ENCODE measurements at places on chromosomes 12 and 14.

- no peak for DNase-seq
Observed at GRCh38 chr14:28774764-28775735, 8.5 kb downstream of the FOXG1 start.

- peak; percentile 29 for DNase-seq
Observed at GRCh38 chr12:109385339-109386058, 37.8 kb downstream of the MYO1H start.

DNA sequence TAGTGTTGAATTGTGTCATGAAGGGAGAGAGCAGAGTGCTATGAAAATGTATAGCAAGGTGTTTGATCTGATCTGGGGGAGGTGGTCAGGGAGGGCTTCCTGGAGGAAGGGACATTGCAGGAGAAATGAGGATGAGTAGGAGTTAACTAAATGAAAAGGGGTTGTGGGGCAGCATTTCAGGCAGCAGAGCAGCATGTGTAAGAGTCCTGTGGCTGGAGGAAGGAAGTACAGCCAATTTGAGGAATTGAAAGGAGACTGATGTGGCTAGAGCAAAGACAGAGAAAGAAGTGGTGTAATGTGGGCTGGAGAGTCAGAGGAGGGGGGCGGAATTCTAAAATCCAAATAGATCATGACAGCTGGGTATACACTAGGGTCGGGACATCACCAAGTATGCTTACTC is 20.5 kb downstream of the NPC2 start:
- DNase-seq: peak; percentile 84

DNA sequence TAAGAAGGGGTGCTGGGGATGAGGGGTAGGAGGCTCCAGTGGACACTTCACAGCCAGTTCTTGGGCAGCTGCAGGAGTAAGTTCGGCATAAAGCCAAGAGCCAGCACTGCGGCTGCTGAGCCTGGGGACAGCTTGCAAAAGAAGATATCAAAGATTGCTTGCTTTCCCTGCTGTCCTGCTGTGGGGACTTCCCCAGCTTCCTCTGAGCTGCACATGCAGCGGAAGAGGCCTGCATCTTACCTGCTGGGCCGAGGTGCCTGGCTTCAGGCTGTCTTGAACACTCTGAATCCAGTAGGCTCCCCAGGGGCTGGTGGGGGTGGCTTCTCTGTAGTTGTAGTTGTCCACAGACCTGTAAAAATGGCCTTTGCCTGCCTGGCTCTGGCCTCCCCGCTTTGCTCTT is 1.3 kb downstream of the CHGA start:
- no peak for DNase-seq

DNA sequence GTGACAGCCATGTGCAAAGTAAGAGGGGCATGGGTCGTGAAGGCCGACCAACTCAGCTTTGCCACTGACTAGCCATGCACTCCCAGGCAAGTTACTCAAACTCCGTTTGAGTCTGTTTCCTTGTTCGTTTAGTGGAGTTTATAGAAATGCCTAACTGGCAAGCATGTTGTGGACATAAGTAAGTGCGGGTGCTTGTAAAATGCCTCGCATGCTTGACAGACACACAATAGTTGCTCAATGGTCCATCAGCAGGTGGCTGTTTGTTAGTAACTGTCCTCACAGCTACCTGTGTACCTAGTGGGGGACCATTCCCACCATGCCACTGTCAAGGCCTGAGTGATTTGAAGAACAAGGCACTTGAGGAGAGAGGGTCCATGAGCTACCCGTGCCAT is 338.3 kb downstream of the DPF3 start:
- DNase-seq: no peak

DNA sequence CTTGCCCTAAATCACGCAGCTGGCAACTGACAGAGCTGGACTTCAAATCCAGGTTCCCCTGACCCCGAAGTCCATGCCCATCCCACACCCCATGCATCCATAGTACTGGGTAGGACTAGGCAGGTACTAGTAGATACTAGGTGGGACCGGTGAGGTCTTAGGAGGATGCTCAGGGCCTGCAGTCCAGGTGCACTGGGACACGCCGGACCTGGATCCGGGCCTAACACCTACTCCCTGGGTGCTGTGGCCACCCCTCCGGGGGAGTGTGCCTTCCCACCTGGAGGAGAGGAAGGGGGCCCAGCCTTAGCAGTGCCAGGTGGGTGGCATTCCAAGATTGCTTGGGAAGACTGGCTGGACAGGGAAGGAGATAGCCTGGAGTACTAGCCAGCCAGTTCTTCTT is 64.8 kb downstream of the CACNA1C start:
- no peak for DNase-seq

GRCh38 chr12:76945867-76946266 is 67.0 kb upstream of the CSRP2 start:
- DNase-seq: no peak

- DNase-seq: peak; percentile 87
Observed at GRCh38 chr12:106910202-106910601, 45.5 kb upstream of the TMEM263 start.

DNA sequence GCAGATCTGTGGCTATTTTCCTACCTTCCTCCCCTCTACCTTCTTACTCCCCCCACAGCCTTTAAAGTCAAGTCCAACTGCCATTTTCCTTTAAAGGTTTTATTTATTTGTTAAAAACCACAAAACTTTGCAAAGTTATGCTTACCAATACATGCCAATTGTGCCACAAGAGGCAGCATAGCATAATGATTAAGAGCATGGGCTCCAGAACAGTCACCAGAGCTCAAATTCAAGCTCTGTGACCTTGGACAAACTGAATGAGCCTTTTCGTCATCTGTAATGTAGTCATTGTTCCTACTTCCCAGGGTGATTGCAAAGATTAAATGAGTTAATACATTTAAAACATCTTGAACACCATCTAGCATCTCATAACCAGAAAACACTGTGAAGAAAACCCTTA is 13.0 kb upstream of the FMNL3 start:
- no peak for DNase-seq

DNA sequence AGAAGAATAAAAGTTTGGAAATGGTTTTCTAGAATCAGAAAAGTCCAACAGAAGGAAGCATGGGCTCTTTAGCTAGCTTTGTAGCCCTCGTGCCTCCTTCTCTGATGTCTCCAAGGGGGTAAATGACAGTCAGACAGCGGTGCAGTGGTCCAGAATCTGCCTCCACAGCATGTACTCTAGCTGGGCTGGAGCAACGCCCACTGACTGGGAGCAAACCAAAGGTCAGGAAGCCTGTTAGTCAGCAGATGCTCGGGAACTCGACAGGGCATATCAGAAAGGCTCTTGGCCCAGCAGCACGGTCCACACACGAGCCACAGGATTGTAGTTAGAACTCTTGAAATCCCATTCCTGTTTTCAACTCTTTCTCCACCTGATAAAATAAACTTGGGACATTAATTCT is 164.3 kb downstream of the GRIN2B start:
- no peak for DNase-seq

GRCh38 chr12:43310596-43310995 is 241.4 kb downstream of the ADAMTS20 start:
- no peak for DNase-seq

DNA sequence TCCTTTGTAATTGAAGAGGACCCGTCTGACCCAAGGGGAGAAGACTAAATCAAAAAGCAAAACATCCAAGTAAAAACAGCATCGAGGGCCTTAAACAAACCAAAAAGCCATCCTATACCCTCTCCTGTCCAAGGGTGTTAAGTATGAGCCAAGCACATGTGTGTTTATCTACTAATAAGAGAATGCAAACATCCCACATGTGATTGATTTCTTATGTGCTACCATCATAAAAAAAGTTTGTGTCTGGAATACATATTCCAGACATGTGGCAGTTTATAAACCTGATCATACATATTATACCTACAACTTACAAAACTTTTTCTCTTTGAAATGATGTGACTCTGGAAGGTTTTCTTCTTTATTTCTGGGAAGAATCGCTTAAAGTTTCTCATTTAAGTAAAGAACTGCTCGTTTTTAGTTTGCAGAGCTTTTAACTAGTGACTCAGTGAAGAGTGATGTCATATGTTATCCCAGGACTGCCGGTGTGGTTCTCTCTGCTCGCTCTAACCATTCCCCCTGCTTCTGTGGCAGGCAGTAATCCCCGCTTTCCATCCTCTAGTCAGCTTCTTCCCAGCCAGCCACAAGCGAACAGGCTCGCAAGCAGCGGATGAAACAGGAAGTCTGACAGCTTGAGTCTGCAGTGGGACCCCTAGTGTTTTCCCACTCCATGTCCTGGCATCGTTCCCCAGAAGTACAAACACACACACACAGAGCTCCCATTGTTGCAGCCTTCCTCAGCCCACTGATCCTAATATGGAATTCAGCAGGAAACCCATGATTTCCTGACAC is 431 bp upstream of the RHOJ start:
- no peak for DNase-seq

DNA sequence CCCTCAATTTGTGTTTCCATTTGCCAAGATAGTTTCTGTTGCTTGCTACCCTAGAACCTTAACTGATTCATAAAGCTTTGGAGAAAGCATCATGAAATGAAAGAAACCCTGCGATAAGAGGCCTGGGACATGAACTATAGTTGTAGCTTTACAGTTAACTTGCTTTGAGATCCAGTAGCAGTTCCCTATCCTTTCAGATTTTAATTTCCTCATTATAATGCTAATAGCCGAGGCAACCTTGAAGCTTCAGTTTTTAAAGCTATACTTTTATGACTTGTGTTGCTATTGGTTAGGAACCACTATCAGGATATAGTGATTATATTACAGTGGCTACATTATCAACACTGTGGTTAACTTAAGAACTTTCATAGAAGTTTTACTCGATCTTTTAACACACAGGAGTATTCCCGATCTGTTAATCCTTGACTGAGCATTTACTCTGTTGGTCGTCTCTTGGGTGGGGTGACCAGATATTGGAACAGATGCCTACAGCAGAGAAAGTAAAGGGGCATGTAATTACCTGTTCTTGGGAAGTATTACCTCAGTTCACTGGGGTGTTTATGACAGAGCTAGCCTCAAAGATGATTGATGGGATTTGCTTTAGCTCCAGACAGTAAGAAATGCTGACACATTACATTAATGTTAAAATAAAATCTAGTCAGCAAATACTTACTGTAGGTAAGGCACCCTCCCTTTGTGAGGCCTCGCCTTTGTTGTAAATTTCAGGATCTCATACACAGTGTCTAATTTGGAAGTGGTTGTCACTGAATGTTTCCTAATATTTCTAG is 86.2 kb upstream of the CSRP2 start:
- no peak for DNase-seq

GRCh38 chr12:111174251-111174960 is 194.5 kb downstream of the PHETA1 start:
- peak; percentile 1 for DNase-seq

- DNase-seq: peak; percentile 27
Observed at GRCh38 chr14:92599811-92600210, 86.2 kb downstream of the RIN3 start.

- peak; percentile 34 for DNase-seq
Observed at GRCh38 chr12:109369831-109370230, 22.1 kb downstream of the MYO1H start.

DNA sequence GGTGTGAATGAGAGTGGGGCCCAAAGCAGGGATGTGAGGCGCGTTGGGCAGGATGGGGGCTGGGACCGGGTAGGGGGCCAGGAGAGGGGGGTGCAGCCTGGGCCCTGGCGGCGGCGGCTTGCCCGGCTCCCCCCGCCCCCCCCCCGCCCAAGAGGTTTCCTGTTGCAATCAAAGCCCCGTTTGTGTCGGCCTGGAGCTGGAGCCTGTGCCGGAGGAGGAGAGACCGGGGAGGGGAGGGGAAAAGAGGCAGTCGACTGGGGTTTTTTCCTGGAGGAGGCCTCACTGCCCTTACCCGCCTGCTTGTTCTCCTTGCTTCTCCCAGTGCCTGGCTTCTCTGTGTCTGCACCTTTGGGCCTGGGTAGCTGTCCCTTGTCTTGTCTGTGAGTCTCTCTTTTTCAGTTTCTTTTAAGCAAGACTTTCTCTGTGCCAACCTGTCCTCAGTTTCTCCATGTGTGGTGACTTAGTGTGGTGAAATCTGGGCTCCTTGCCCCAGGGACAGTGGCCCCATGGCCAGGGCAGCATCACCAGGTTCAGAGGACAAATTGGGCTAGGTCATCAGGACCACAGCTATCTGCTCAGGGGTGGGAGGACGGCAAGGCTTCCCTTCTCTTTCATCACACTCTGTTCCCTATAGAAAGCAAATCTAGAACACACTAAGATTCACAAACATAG is 8.5 kb downstream of the RARG start:
- DNase-seq: peak; percentile 31

DNA sequence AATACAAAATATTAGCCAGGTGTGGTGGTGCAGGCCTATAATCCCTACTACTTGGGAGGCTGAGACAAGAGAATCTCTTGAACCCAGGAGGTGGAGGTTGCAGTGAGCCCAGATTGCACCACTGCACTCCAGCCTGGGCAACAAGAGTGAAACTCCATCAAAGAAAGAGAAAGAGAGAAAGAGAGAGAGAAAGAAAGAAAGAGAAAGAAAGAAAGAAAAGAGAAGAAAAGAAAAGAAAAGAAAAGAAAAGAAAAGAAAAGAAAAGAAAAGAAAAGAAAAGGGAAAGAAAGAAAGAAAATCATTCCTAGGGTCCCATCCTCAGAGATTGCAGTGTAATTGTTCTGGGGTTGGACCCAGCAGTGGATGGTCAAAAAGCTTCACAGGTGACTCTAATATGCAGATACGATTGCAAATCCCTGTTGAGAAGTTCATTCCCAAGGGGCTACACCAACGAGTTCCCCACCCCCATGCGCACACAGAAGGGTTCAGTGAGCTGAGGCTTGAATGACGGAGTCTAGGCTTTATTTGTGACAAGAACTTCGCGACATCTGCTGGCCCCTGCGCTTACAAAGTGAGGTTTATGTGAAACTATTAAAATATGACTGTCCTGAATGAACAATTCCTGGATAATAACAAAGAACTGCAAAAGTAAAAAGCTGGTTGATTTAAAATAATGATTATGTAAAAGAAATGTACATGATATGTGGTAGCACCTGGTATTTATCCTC is 17.4 kb upstream of the RNASE12 start:
- no peak for DNase-seq

DNA sequence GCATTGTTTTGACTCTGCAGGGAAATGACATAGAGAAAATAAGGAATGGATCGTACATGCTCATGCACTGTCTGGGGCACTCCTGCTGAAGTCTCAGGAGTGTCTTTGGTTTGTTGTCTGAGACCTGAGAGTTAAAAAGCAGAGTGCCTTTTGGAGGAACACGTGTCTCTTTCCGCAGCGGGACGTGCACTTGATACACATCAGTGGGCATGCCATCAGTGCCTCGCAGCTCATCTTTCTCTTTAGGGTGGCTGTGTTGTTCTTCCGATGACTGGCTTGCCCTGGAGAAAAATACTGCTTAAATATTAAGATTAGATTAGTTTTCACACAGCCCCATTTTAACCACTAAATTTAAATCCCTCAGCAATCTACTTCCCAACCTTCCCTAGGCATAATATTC is 835.9 kb downstream of the DIO2 start:
- no peak for DNase-seq

GRCh38 chr14:104978746-104979691 is 845 bp upstream of the AHNAK2 start:
- DNase-seq: no peak

- DNase-seq: peak; percentile 46
Observed at GRCh38 chr12:130872179-130873096, 572 bp downstream of the RAN start.

GRCh38 chr12:89875225-89875624 is 166.6 kb upstream of the ATP2B1 start:
- no peak for DNase-seq
